DMS79 treated with DMSO at 0.1 percent for 48 hours (cell line): ENCODE measurements at places on chromosomes 13 and 19.

- no peak for DNase-seq
Measured at GRCh38 chr13:90253806-90254205, 1093.7 kb upstream of the MIR17HG start.

DNA sequence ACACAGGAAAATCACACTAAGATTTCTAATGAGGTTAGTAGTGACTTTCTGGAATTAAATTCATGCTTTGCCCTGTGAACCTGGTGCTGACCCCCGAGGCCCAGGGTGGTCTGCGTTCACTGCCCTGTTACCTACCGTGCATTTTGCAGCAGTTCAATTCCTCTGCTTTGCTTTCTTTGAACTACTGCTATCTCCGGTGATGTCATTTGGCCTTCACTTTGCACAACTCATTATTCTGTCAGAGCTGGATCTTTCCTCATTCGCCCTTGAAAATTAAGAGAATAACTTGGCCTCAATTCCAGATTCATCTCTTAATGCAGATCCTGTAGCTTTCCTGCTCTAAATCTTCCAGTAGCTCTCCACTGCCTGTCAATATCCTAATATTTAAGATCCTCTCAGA is 8.8 kb upstream of the LRRC63 start:
- DNase-seq = no peak

GRCh38 chr19:17719730-17720400 is 585 bp downstream of the MAP1S start:
- DNase-seq = no peak

DNA sequence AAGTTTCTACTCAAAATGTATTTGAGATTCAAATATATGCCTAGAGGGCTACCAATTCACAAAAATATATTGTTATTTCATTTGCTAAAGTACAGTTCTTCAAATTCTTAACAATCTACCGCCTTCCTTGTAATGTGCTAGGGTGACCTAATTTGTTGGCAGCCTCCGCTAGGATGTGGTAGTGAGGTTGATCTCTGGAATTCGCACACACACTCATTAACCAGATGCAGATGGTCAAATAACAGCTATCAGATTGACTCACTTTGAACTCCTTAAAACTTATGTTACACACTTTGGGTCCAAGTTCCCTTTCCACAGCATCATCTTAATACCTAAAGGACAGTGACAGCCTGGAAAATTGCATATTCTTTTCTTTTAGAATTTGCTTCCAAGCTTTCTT is 367.3 kb downstream of the DCT start:
- DNase-seq = no peak

GRCh38 chr13:113468472-113469201 is 15.3 kb upstream of the ADPRHL1 start:
- DNase-seq = no peak

GRCh38 chr19:10887616-10888367 is 16.4 kb downstream of the CARM1 start:
- no peak for DNase-seq

DNA sequence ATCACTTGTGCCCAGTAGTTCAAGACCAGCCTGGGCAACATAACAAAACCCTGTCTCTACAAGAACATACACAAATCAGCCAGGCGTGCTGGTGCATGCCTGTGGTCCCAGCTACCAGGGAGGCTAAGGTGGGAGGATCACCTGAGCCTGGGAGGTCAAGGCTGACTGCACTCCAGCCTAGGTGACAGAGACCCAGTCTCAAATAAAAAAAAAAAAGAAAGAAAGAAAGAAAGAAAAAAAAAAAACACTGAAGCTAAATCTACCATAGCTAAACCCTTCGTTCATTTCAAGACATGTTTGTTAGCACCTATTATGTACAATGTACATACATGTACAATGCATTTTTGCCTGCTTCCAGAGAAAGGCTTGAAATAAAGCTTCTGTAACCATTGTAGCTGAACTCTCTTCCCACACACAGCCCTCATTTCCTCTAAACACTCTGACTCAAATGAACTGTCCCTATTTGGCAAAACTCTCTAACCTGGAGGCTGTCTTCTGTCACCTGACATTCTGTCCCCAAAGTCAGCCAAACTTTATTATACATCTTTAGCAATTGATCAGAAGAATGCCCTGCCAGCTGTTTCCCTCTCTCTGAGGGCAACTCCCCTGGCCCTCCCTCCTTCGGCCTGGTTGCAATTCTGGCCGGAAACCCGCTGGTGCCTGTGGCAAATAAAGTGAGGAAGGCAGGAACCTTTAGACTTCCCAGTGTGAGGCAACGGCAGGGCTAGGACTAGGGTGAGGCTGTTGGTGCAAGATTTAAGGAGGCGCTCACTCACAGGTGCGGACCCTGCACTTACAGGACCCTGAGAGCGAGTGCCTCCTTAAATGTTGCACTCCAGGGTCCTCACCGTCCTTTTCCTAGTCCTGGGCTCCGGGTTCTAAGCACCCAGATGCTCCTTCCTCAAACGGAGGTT is 1.8 kb downstream of the ETHE1 start:
- DNase-seq = peak; percentile 3

- DNase-seq = no peak
Measured at GRCh38 chr13:73702419-73703071, 431.7 kb downstream of the KLF12 start.

- no peak for DNase-seq
Measured at GRCh38 chr13:31595563-31595962, 143.8 kb upstream of the RXFP2 start.

GRCh38 chr13:98500963-98501421 is 75.9 kb downstream of the STK24 start:
- no peak for DNase-seq

DNA sequence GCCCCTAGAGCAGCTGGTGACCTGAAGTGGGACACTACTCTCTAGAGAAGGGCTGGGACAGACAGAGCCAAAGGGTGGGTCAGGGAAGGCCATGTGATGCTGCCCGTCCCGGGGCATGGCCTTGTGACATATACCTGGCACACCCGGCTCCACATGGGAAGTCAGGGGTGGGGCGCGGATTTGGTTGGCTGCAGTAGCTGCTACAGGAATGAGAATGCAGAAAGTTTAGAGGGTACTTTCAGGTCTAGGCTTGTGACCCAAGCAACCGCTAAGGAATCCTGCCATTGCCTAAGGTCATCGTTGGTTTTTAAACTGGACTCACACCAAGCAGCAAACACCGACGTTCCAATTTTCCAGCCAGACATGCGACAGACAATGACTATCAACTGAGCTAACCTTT is 25.9 kb downstream of the RCBTB2 start:
- DNase-seq = no peak

- DNase-seq = no peak
Measured at GRCh38 chr19:35928507-35928906, 7.7 kb upstream of the LRFN3 start.

DNA sequence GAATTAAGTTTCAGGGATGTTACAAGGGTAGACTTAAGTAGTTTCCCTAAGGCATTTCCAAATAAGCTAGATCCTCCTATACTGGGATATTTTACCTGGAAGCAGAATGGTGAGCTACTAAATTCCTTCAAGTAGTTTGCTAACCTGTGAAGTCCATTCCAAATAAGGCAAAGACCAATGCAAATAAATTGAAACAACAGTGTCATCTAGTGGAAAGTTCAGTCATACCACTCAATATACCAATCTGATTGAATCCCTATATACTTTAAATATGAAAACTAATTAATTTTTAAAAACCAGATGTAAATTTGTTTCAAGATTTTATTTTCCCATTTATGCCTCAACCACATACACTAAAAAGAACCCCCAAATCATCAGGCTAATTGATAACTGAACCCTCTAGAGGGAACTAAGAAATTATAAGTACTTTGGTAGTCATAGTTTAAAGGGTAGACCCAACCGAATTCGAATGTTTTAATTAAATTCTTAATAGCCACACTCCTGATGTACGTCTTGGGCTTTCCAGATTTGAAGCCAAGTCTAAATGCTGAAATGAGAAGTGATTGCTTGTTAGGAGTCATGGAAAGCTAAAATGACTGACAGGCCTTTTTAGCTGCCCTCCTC is 223.7 kb downstream of the TBC1D4 start:
- DNase-seq = no peak

GRCh38 chr13:114115191-114115671 is 17.2 kb downstream of the RASA3 start:
- DNase-seq = no peak

DNA sequence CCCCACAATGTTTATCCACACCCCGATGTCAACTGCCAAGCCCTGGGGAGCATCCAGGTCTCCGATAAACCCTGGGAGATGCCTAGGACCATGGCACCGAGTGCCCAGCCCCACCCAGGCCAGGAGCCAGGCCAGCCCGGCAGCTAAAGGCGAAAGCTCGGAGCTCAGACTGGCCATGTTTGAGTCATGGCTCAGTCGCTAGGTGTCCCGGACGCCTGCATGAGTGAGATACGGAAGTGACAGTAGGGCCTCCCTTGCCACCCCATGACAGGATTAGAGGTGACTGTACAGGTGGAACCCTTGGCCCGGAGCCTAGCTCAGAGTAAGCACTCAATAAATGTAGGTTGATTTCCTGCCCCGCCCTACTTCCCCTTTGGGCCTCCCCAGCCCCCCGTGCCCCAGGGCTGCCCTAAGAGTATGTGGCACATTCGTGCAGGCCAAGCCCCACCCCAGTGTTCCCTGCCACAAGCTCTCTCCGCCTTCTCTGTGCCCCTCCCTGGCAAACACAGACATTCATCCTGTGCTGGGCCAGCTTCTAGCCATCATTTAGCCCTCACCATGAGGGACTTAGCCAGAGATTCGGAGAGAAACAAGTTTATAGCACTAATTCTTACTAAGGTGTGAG is 5.8 kb upstream of the TPM4 start:
- no peak for DNase-seq

GRCh38 chr13:113771709-113772331 is 12.8 kb downstream of the TMEM255B start:
- no peak for DNase-seq

DNA sequence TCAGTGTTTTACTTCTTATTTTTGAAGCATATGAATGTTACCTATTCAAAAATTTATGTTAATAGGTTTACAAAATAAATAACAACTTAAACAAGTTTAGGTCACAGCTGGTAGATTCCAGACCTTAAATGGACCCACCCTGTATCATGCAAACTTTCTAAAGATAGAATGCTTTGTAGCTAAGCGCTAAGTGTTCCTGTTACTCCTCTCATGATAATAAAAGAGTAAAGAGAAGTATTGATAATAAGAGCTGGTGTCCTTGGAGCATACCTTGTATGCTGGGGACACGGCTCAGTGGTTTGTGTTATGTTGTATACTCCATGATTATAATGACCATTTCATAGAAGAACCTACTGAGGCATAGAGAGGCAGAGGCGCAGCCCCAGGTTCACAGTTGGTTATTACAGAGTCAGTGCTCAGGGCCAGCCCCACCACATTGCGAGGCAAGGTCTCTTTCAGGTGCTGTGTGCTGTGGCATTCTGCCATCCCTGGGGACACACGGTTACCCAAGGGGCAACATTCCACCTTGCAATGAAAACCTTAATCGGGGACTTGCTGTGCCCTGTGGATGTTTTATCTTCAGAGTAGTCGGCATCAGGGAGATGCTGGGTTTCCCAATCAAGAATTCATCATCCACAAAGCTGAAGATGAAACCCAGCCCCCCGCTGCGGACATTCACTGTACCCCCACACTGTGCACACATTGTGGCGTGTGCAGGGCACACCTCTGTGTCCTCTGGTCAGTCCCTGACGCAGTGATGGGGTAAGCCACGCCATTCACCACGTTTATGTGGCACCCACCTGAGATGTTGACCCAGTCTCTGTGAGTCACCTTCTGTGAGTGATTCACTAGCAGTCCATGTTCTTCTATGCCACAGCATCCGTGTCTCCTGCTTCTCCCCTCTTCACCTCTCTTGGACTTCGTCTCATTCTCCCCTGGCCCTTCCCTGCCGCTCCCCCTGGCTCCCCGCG is 186.7 kb downstream of the COL4A1 start:
- no peak for DNase-seq

- DNase-seq = no peak
Measured at GRCh38 chr13:84296401-84296800, 414.1 kb upstream of the SLITRK1 start.

GRCh38 chr13:20461481-20461859 is 64.2 kb downstream of the CRYL1 start:
- no peak for DNase-seq

GRCh38 chr13:31424130-31424729 is 224.5 kb downstream of the B3GLCT start:
- DNase-seq = peak; percentile 55

GRCh38 chr19:35845215-35846037 is 6.9 kb downstream of the NPHS1 start:
- no peak for DNase-seq
